CD4-positive, alpha-beta T cell treated with Interleukin-4 for 4 hours (primary cell): ENCODE measurements at places on chromosomes 1 and 21.

GRCh38 chr1:58805716-58806571 lies 22.1 kb upstream of the JUN start:
- DNase-seq = no peak

DNA sequence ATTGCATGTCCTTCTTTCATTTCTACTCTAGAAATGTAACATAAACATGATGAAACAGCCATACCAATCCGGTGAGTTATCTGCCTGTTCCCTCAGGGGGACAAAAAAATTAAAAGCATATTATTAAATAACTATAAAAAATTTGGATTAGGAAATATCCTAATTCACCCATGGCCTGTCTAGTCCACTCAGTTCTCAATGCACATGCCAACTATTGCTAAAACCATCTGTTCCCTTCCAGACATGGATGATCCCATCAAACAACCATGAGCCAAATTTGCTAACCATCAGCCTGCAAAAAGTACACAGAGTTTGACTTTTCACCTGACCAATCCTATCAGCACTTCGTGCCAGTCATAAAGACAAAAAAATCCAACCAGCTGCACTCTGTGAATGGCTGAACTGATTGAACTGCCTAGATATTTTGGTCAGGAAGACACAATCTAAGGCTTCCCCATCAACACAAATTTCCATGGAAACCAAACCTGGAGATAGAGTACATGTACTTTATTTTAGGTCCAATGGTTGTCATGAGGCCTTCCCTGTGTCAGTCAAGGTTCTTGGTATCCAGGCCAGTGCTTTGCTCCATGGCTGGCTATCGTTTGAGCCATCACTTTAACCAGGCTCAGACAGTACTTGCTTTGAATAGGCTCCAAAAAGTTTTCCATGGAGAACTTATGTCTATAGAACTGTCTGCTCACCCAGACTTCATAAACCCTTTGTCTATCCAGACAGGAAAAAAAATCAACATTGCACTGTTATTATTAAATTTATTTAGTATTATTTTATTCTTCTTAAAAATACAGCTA lies 570.8 kb downstream of the LTN1 start:
- DNase-seq = no peak

- DNase-seq = no peak
Observed at GRCh38 chr1:154666051-154666790, 58.2 kb upstream of the ADAR start.

DNA sequence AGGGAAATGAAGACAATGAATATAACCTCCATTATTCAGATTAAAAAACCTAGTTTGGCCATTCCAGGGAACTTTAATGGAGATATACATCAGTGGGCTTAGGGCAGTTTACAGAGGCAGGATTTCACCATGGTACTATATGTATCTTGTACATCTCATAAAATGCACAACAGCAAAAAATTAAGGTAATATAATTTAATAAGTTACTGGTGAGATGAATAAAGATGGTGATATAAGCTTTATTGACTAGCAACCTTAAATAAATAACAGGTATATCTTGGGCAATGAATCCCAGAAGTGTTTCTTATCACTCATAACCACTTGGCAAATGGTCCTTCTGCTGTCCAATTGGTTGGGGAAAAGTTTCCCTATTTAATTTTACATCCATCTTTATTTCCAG lies 29.0 kb downstream of the XCL1 start:
- DNase-seq = no peak

DNA sequence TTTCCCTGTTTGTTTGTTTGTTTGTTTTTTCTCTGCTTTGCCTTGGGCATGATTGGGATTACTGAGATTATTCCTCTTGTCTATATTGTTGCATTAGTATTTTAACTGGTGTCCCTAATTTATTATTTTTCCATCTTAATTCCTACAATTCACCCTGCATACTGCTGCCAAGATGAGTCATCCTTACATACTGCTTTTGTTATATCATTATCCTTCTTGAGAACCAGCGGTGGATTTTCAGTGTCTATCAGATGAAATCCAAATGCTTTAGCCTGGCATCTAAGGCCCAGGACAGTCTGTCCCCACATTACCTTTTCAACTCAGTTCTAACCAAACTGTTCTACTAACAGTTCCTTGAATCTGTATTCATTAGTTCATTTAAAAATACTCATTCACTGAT lies 101.7 kb downstream of the OLFML2B start:
- DNase-seq = no peak

DNA sequence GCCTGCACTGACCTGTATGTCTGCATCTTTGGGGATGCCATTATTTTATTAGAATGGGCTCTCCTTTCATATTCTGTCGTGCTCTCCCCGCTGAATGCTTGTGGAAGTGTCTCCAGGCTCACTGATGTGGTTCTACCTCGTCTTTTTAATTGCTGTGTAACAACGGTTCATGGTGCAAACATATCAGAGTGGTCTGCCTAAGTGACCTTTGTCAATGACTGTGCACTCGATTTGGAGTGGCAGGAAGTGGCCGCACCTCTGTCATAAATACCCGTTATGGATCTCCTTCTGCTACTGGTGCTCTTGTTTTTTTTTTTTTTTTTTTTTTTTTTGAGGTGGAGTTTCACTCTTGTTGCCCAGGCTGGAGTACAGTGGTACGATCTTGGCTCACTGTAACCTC lies 38.3 kb downstream of the SPSB1 start:
- DNase-seq = no peak

DNA sequence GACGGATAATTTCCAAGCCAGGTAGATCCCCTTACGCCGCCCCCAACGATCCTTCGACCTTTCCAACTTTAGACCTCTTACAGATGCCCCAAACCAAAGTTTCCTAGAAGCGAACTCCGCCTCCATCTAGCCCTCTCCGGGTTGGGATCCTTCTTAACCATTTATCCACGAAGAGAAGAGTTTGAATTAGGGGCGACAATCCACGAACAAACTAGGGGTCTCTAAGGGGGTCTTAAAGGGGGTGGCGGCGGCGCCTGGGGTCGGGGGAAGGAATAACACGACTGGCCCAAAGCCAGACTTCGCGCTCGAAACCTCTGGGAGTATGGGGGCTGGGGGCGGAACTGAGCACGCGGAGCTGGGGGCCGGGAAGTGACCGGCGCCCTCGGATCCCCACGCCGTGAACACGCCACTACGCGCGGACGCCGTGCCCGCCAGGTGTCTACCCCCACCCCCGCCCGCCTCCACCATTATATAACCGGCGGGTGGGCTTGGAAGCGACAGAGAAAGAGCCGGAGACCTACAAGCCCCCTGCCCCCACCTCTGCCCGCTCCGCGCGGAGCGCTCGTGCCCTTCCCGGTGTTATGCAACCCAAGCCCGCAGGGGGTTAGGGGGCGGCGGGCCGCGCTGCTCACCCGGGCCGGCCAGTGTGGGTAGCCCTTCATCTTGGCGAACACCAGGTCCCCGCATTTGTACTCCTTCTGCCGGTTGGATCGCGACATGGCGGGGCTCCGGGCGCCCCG lies 594 bp downstream of the HDGF start:
- DNase-seq = no peak

DNA sequence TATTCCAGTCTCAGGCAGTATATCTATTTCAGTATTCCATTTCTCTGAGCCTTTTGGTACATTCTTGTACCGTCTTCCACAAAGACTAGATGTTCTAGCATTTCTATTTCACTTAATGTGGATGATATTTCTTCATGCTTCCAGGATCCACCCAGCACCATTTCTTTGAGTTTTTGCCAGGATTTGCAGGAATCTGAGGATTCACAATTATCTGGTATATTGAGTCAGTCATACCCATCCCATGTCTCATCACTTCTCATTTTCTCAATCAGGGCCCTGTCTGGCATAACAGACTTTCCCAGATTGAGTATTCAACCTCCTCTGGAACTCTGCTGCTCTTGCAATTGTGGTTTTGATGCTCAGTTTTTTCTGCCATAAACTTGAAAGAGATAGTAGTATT lies 20.9 kb upstream of the COL11A1 start:
- DNase-seq = no peak

DNA sequence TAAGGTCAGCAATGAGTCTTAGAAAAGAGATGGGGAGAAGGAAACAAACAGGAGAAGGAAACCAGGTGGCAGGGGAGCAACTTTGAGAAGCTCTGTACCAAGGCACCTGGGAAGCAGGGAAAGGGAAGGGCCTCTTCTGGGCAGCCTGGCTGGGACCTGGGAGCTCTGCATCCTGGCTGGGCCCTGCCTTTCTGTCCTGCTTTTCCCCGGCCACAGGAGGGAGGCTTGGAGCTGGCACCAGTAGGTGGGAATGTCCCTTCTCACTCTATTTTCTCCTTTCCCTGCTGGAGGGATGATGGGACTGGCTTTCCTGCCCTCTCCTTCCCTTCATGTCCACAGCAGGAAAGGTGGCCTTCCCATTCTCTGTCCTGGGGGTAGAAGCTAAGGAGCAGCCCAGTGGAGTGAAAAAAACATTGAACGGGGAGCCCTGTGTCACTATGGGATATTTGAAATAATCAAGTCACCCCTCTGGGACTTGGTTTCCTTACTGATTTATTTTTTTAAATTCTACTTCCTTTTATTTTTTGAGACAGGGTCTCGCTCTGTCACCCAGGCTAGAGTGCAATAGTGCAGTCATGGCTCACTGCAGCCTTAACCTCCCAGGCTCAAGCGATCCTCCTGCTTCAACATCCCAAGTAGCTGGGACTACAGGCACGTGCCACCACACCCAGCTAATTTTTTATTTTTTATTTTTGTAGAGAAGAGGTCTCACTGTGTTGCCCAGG lies 5.1 kb upstream of the NES start:
- DNase-seq = no peak
